ENCODE measurements at places on chromosomes 4 and X. TPM values are rescaled to one million over a fixed set of nuclear protein-coding genes. Genes with fewer than 3 reads are reported as not detected.

- no peak for DNase-seq
These were observed 33.4 kb downstream of the PHOX2B start for GRCh38 chr4:41715155-41715554.

- no peak for DNase-seq
These were observed 178.4 kb upstream of the IRS4 start for GRCh38 chrX:108914791-108915190.

- DNase-seq, result no peak
These were observed 131.9 kb downstream of the REELD1 start for GRCh38 chr4:146346276-146346675.

DNA sequence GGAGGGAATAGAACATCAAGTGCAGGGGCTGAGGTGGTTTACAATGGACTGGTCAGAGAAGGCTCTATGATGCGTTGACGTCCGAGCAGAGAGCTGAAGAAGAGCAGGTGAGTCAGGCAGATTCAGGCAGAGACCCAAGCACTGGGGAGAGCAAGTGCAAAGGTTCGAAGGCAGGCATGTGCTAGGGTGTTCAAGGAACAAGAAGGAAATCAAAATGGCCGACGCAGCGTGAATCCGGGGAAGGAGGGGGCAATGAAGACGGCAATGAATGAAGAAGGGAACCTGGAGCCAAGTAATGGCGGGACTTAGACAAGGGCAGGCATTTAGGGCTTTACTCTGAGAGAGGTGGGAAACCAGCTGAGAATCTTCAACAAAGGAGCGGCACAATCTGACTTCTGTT is 56.8 kb upstream of the DCTD start:
- no peak for DNase-seq

DNA sequence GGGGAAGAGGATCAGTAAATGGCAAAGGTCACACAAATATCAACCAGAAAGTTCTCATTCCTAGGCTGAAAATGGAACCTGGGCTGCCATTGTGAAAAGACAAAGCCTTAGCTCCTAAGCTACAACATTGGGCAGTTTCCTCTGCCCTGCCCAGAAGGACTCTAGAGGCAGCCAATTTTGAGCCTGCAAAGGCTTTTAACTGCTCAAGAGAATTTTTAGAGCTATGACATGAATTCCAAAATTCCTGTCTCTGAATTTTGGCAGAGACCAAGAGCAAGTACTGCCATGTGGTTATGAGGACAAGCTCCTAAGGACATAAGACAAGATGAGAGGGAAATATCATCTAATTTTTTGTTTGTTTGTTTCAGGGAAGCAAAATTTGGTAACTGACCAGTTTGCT is 29.6 kb upstream of the IGFBP7 start:
- DNase-seq, result no peak

The CCDC160 gene
- 19.8 TPM for total RNA-seq

The DSPP gene
- total RNA-seq, result not detected
